ENCODE measurements at places on chromosomes 16 and 17.
A peak's percentile ranks its signal among the peaks of the same experiment; 100 is the strongest.

DNA sequence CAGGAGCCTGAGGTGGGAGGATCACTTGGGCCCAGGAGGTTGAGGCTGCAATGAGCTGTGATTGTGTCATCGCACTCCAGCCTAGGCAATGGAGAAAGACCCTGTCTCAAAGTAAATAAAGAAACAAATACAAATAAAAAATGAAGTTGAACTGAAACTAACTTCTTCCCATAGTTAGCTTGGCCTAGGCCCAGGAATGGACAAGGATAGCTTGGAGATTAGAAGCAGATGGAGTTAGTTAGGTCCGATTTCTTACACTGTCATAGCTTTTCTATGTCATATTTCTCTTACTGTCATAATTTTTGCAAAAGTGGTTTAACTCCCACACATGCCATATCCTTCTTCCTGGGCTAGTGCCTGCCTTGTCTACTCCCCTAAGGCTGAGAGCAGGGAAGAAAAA is 154.7 kb upstream of the CACNG3 start:
- no peak for DNase-seq

DNA sequence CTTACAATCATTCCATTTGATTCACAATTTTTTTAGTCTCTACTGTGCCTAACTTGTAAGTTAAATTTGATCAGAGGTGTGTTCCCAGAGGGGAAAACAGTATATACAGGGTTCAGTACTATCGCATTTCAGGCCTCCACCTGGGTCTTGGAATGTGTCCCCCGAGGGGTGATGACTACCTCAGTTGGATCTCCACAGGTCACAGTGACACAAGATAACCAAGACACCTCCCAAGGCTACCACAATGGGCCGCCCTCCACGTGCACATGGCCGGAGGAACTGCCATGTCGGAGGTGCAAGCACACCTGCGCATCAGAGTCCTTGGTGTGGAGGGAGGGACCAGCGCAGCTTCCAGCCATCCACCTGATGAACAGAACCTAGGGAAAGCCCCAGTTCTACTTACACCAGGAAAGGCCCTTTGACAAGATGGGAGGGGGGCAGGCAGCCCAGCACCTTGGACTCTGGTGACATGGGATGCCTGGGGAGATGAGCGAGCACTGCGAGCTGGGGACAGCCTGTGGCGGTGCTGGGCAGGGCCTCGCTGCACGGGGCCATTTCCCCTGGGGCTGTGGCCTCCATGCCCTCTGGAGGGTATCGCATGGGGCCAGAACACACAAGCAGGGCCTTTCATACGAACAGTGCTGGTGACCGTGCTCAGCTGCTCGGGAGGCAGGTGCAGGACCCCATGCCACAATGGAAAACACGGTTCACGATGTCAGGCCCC is 33.9 kb downstream of the PDIA2 start:
- no peak for DNase-seq

DNA sequence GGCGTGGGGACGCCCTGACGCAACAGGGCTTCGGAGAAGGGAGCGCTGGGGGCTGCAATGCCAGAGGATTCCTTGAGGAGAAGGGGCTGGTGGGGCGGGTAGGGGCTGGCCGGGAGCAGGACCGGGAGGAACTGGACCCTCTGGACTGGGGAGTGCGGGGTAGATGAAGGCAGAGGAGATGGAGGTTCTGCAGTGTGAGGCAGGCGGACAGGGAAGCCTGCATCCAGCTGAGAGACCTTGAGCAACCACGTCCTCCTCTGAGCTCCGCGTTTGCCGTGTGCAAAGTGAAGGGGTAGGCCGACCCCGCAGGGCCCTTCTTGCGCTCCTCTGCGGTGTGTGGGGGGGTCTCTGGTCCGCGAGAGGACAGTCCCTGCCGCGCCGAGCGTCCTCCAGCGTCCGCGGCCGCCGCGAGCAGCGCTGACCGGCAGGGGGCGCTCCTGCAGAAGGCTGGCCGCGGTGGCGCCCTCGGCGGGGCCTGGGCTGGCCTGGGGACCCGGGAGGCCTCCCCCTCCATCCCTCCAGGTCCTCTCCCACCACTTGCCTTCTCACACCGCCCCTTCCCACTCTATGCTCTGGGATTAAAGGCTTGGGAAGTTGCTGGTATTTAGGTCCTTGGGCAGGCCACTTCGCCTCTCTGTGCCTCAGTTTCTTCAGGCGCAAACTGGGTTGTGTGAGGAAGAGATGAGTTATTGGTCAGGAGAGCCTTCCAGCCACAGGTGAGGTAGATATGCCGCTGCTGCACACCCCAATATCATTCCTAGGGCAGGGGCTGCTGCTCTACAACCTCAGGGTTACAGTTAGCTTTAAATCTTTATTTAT is 9.6 kb upstream of the WNT9B start:
- DNase-seq, result no peak

GRCh38 chr17:80028030-80028429 is 7.6 kb downstream of the TBC1D16 start:
- DNase-seq, result no peak

DNA sequence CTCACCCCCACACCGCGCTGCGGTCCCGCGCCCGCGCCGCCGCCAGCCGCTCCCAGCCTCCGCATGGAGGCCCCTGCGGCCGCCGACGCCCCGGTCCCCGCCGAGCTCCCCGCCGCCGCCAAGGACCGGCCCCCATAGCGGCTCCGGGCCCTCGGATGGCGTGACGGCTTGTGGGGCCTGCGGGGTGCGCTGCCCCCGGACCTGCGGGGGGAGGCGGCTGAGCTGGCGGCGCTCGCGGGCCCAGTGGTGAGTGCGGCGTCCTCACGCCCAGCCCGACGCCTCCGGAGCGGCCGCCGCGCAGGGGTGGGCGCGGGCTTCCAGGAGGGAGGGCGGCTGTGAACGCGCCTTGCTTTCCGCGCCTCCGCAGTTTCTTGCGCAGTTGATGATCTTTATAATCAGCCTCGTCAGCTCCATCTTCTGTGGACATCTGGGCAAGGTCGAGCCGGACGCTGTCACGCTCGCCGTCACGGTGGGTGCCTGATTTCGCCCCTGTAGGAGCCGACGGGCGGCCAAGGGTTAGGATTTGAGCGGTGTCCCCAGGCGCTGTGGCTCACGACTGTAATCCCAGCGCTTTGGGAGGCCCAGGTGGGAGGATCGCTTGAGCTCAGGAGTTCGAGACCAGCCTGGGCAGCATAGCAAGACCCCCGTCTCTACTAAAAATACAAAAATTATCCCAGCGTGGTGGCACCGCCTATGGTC is 46.4 kb downstream of the SLC47A1 start:
- peak; percentile 45 for DNase-seq

- no peak for DNase-seq
Measured at GRCh38 chr16:9447195-9447551, 355.7 kb downstream of the HAPSTR1 start.

DNA sequence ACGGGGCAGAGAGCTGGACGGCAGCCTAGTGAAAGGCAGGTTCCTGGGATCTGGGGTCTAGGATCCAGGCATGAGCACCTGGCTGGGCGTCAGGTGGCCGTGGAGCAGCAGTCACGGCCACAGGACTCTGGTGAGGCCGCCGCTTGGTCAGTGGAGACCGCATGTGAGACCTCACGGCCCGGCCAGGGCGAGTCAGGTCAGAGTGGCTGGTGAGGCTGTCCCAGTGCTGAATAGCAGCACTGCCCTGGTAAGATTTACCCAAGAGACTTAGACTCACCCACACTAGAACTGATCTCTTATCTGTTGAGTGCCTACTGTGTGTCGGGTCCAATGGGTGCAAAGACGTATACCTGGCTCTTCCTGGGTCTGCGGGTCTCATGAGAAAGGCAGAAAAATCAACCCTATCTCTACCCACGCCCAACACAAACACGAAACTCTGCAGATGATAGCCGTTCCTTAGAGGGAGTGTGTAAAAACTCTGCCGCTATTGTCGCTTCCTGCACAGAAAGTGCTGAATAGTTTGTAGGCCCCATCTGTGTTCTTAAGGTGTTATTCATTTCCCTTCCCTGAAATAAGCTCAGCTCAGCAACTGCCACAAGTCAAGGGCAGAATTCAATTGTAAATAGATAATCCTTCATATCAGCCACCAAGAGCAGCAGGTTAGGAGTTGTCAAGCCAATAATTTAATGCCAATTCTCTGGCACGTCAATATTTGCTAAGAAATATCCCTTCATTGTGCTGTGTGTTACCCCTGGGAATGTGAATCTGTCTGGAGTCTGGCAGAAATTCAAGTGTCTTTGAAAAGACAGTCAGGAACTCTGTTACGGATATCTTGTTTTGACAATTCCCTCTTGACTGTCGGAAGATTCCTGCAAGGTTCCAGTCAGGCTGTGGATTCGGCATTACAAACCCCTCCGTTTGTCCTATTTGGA is 240.0 kb downstream of the NTN1 start:
- no peak for DNase-seq

- DNase-seq, result no peak
Measured at GRCh38 chr16:85139881-85140339, 27.6 kb upstream of the CIBAR2 start.

- no peak for DNase-seq
Measured at GRCh38 chr16:4190086-4190485, 51.8 kb downstream of the SRL start.

DNA sequence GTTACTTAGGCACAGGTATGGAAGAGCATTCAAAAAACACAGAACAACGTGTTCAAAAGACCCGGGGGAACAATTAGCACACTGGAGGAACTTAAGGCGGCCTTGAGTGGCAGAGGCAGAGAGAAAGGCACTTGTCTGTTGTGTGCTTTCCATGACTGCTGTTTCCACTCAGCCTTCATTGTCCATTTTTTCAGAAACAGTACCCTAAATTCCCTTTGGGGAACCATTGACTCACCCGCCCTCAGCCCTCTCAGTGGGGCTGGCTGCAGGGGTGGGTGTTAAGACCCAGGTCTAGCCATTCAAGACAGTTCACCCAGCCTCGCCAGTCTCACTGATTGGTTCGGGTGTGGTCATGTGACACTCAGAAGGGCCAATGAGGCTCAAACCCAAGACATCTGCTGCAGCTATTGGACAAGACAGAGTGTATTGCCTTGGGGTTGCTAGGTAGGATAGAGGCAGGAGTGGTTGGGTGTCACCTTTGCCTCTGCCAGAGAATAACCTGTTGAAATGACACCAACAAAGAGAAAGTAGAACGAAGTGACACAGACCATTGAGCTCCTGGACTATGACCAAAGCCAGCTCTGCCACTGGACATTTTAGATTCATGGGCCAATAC is 19.6 kb upstream of the CEP20 start:
- peak; percentile 80 for DNase-seq

Measured in NCI-H524 (cell line).